Tibial nerve (tissue), 4 donors: ENCODE measurements at places on chromosomes 13 and 19. TPM values are rescaled to one million over a fixed set of nuclear protein-coding genes. Genes with fewer than 3 reads are reported as not detected.
A peak's percentile ranks its signal among the peaks of the same experiment; 100 is the strongest.

GRCh38 chr13:50969691-50970090 lies 60.1 kb downstream of the RNASEH2B start:
- H3K27ac ChIP-seq, result no peak overlapping the region
- H3K4me1 ChIP-seq, result no peaks in the 10 kb centered on the region
- no peak for DNase-seq
- no peak overlapping the region for H3K4me3 ChIP-seq
- no peaks in the 10 kb centered on the region for H3K27me3 ChIP-seq

DNA sequence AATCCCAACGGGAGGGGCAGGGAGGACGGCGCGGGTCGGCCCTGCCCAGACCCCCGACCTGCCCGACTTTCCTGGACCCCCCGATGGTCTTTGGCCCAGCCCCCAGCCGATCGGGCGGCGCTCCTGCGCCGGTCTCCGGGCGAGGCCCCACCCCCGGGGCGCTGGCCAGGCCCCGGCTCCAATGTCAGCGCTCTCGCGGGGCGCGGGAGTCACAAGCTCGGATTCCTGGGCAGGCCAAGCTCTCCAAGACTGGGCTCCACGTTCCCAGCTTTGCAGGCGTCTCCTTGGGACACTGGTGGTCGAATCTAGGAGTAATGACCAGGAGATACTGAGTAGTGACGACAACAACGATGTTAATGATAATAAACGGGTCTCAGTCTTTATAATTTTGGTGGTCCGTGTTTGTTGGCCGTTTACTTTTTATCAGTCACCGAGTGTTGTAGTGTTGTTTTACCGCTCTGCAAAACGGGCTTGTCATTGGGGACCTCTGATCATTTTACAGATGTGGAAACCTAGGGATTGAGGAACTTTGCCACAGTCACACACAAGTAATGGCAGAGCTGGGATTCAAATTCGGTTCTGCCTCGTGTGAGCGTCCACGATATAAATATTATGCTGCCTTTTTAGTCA lies 545 bp downstream of the RAD23A start:
- H3K36me3 ChIP-seq, result peaks cover 2% of the 10 kb centered on the region
- peak overlapping the region; percentile 99 for H3K4me3 ChIP-seq

GRCh38 chr19:44689290-44690130 lies 9.4 kb upstream of the CEACAM16 start:
- H3K27me3 ChIP-seq, result no peaks in the 10 kb centered on the region
- H3K4me1 ChIP-seq, result peaks cover 31% of the 10 kb centered on the region
- peak; percentile 60 for DNase-seq
- no peak overlapping the region for H3K4me3 ChIP-seq
- H3K27ac ChIP-seq, result no peak overlapping the region
- no peaks in the 10 kb centered on the region for H3K36me3 ChIP-seq

DNA sequence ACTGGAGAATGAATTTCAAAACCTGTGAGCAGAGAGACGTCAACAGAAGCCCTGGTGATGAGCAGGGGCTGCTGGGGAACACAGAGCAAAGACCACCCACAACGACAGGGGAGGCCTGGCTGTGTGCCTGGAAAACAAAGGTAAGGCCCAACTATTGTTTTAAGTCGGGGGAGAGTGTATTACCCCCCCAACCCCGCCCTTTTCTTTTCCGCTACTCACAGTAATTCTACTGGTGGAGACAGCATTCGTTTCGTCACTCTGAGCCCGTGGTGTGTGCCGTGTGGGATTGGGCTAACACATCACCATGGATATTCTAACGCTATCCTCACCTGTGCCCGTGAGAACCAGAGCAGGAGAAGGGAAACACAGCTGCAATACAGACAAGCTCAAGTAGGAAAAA lies 18.6 kb upstream of the ADPRHL1 start:
- no peaks in the 10 kb centered on the region for H3K4me1 ChIP-seq
- H3K4me3 ChIP-seq, result no peak overlapping the region
- DNase-seq, result no peak
- no peaks in the 10 kb centered on the region for H3K27me3 ChIP-seq
- H3K27ac ChIP-seq, result no peak overlapping the region
- H3K36me3 ChIP-seq, result no peaks in the 10 kb centered on the region

DNA sequence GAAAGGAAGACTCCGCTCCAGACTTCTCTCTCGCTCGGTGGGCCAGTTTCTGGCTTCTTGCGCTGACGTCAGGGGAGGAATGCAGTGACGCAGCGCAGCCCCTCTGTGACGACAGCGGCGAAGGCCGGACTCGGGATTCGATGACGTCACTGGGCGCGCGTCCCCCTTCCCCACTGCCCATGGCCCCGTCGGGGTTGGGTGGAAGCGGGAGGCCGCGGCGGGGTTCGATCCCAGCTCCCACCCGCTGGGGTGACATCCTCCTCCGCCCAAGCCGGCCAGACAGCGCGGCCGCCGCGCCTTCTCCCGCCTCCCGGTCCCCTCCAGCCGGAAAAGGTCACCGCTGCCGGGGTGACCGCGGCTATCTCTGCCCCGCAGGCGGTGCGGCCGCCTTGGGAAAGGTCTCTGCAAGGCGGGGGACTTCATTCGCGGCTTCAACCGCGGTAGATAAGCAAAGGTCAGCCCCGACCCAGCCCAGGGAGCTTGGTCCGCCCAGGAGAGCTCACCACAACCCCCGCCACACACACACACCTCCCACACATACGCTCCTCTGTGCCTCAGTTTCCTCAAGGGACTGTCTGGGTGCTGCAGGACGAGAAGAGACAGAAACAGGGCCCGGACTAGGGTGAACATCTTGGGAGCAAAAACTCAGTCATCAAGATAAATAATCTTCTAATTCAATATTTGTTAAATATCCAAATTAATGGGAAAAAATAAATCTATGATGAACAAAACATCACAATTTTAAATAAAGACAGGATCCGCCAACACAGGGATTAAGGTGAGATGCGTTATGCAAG lies 844 bp upstream of the RFX1 start:
- DNase-seq, result no peak
- H3K27ac ChIP-seq, result peak overlapping the region; percentile 99
- H3K4me1 ChIP-seq, result no peaks in the 10 kb centered on the region

GRCh38 chr19:10260141-10260584 lies 8.1 kb downstream of the MRPL4 start:
- DNase-seq, result no peak
- no peak overlapping the region for H3K4me3 ChIP-seq
- no peaks in the 10 kb centered on the region for H3K27me3 ChIP-seq
- peaks cover 49% of the 10 kb centered on the region for H3K36me3 ChIP-seq
- H3K27ac ChIP-seq, result no peak overlapping the region

DNA sequence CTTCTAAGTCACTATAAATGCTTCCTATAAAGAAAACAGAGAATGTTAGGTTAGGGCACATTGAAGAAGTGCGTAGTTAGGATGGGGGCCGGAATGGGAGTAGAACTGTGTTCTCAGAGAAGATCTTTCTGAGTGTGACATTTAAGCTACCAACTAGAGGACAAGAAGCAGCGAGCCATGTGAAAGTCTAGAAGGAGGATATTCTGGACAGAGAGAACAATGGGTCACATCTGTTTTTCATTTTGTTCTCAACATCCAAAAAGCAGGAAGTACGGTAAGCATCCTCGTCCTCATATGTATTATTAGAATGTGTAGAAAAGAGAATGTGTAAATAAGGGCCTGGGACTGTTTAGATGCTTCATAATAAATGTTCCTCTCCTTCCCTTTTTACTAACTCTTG lies 44.5 kb upstream of the PARP4 start:
- H3K36me3 ChIP-seq, result no peaks in the 10 kb centered on the region
- no peaks in the 10 kb centered on the region for H3K4me1 ChIP-seq
- no peak overlapping the region for H3K4me3 ChIP-seq
- no peaks in the 10 kb centered on the region for H3K27me3 ChIP-seq
- DNase-seq, result no peak
- H3K27ac ChIP-seq, result no peak overlapping the region

The KRTDAP gene
- not detected for total RNA-seq
